ENCODE measurements at places on chromosomes 7 and 10. TPM values are rescaled to one million over a fixed set of nuclear protein-coding genes. Genes with fewer than 3 reads are reported as not detected.

DNA sequence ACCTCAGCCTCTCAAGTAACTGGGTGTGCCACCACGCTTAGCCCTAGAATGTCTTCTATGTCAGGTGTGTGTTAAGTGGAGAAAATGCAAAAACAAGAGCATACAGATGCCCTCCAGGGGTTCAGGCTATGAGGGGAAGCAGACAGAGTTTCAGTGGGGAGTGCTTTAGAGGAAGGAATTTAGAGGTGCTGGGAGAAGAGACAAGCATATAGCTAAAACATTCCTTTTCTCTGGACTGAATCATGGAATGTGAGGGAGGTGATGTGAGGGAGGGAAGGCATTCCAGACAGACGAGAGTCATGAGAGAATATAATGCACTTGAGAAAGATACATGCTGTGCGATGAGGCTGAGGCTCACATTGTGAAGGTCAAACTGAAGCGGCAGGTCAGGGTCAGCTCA is 6.6 kb upstream of the ZNF786 start:
- no peak for DNase-seq

GRCh38 chr7:123026251-123026650 is 30.8 kb upstream of the TAS2R16 start:
- no peak for DNase-seq

The HSPA12A gene
- 9.7 TPM for total RNA-seq

- DNase-seq: no peak
Observed at GRCh38 chr10:123743441-123744223, 77.5 kb downstream of the GPR26 start.

DNA sequence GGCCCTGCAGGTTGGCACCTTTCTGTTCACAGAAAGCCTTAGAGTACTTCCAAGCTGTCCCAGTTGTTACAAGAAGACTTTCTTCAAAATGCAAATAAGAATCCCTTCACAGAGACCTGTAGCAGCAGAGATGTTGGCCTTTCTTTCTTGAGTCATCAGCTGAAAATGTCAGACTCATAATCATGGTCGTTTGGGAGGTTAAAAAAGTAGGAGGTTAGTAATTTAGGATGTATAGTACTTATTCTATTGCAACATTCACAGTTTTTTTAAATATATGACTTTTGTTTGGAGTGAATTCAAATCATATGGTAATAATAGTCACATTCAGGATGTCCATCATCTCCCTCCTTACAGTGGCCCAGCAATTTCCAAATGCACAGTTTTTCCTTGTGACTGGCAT is 223.9 kb upstream of the GLI3 start:
- no peak for DNase-seq

GRCh38 chr7:73423519-73424488 is 9.8 kb upstream of the FZD9 start:
- no peak for DNase-seq

GRCh38 chr10:93139059-93139655 is 65.5 kb downstream of the CYP26A1 start:
- DNase-seq: no peak

DNA sequence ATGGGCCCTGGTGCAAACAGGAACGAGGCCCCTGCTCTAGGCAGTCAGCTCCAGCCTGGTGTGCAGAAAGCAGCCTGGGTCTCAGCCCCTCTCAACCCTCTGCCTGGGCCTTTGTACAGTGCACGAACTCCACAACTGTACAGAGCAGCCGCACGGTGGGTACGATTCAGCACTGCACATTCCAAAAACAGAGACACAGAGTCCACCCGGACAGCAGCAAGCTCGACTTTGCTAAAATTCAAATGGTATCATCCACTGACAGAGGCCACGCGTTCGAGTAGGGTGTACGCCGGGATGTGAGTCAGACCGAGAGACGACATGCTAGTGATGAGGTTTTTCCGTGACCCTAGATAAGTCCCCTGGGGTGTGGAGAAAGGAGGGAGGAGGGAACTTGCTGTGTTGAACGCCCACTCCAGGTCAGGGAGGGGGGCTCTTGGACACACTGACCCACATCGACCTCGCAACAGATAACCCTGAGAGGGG is 65.6 kb upstream of the PDGFA start:
- no peak for DNase-seq

The MRPS16 gene
- total RNA-seq: 41.0 TPM

- peak; percentile 53 for DNase-seq
Observed at GRCh38 chr7:76300166-76300731, 2.2 kb upstream of the HSPB1 start.

- peak; percentile 79 for DNase-seq
Observed at GRCh38 chr7:106064771-106065574, 47.1 kb downstream of the SYPL1 start.

The FZD1 gene
- total RNA-seq: 8.3 TPM

The CYP3A4 gene
- total RNA-seq: 10.0 TPM

The TCAF2 gene
- total RNA-seq: 3.4 TPM

The GIMAP7 gene
- 7.5 TPM for total RNA-seq

- no peak for DNase-seq
Observed at GRCh38 chr7:98807068-98808048, 62.5 kb downstream of the TMEM130 start.

Measured in transverse colon (tissue), 4 donors.